ENCODE measurements at places on chromosomes 6 and 20.

DNA sequence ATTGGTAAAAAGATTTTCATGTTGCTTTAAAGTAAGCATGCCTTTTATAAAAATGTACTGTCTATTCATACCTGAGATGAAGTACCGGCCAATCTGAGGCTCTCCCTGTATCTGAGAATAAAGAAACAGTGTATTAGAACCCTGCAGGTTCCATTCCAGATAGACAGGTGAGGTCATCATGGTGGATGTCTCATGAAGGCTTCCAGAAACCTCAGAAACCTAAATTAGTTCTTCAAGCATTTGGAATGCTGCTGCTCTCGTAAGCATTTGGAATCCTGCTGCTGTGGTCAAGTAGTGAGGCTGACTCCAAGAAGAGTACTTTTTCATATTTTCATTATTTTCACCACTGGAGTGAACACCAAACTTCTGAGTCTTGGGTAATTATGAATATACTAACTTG, 642.3 kb downstream of the MAFB start:
- no peak for DNase-seq

DNA sequence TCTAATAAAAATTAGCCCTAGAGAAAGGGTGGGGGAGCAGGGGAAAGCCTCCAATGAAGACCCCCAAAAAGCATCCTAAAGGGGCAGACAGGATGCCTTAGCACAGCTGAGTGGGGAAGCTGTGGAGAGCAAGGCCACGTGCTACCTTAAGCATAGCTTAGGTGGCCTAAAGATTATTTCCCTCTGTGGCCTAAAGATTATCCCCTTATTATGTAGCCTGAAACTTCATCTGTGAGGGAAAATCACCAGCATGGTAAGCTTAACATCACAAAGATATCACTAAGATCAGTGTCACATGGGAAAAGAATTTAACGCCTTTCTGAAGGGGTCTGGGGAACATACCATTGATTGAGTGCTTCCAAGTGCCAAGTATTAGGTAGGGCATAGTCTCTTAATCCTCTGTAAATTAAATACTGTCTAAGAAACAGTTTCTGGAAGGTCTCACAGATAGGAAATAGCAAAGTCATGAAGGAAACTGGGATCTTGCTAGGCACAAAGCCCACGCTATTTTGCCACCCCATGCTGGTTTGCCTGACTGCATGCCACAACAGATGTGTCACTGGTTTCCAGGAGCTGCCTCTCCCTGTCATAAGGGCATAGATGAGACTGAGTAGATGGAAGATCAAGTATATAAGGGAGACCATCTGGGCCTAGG, 170.0 kb downstream of the HACE1 start:
- no peak for DNase-seq

GRCh38 chr6:154928325-154928922, 66.7 kb upstream of the TIAM2 start:
- peak; percentile 77 for DNase-seq

GRCh38 chr6:31879901-31880300, 1.1 kb upstream of the SLC44A4 start:
- no peak for DNase-seq

DNA sequence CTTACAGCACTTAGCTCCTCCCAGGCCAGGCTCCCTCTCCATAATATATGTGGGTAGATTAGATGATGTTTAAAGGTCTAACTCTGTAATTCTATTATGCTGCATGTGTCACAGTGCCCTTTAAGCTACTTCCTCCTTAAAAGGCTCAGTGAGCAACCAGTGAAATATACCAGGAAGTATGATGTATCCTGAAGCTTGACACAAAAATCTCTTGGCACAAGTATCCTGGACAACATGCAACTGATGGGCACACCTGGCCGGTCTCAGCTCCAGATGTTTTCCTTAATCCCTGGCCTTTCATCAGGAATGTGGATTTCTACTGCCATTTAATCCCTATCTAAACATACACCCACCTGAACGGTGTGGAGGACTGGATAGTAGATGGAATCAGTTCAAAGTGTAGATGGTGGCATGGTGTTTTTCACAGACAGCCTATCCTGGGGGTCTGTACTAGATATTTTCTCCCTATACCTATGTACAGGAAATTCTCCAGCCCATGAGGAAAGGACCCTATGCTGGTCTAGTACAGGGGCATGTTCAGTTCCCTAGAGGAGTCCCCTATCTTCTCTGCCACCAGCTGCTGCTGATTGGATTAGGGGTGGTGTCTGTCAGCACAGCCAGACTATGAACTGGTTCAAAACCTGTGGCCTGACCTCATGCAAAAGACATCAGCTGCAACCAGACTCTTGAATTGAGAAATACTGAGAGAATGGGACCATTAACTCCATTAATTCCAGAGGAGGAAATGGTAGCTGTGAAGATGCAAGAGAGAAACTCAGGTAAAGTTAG, 59.4 kb upstream of the CITED2 start:
- no peak for DNase-seq

DNA sequence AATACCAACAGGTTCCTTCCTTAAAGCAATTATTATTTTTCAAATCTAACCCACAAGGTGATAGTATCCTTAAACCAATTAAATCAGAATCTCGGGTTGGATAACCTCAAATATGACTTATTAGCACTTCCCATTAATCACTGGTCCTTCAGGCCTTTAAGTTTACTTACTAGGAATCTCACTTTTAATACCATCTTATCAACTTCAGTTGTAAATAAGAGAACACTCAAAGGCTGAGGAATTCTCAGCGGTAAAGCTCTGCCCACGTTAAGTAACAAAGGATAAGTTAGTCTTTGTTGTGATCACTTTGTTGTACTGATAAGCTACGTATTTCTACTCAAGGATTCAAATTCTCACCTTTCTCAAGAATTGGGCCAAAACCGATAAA, 82.0 kb downstream of the OR2B2 start:
- no peak for DNase-seq

- DNase-seq = no peak
Observed at GRCh38 chr20:21808139-21808538, 102.7 kb downstream of the PAX1 start.
